Mesenteric fat pad (tissue), 1 donor: ENCODE measurements at places on chromosomes 2 and 18. TPM values are rescaled to one million over a fixed set of nuclear protein-coding genes. Genes with fewer than 3 reads are reported as not detected.

UGT1A9 gene
- not detected for total RNA-seq

LHCGR gene
- total RNA-seq = 1.7 TPM

DNA sequence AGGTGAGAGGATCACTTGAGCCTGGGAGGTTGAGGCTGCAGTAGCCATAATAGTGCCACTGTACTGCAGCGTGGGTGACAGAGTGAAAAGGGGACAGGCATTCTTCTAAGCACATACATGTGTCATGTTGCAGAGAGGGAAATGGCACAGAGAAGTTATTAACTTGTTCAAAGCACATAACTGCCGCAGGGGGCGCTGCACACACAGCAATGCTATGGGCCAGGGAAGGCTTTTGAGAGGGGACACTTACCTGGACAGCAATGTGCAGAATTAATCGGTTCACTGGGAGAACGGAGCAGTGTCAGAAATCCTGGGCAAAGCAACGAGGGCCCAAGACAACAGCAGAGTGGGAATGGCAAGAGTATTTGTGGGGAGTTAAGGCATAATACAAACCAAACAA is 2.4 kb downstream of the SCYGR8 start:
- peak; percentile 51 for DNase-seq

GRCh38 chr2:213021971-213022899 is 129.2 kb downstream of the IKZF2 start:
- no peak for DNase-seq

- DNase-seq = no peak
These were observed 1802.7 kb downstream of the SUCLG1 start for GRCh38 chr2:82656420-82656819.

DNA sequence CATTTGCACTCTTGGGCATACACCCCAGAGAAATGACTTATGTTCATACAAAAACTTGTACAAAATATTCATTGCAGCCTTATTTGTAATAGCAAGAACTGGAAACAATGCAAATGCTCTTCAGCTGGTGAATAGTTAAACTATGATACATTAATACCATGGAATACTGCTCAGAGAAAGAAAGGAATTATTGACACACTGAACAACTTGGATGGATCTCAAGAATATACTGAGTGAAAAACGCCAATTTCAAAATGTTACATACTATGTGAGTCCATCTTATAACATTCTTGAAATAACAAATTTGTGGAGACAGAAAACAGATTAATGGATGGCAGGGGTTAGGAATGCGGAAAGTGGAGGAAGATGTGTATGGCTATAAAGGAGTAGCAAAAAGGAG is 17.2 kb downstream of the LNPK start:
- DNase-seq = no peak

GRCh38 chr2:201909961-201910361 is 103.6 kb downstream of the CDK15 start:
- no peak for DNase-seq

DNA sequence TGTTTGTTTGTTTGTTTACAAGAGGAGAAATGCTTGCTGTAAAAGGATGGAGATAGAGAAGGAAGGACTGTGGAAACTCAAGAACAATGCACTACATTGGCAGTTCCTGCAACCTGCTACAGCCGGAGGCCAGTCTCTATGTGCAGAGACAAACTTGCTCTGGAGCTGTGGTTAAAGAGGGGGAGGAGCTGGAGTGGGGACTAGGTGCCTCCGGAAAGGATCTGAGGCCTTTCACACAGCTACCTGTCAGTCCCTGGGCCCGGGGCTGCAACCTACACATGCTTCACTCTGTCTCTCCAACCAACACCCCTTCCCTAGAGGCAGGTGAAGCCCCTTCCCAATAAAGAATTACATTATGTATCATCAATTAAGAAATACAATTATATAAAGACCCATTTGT is 1234.0 kb upstream of the ZEB2 start:
- DNase-seq = no peak

DNA sequence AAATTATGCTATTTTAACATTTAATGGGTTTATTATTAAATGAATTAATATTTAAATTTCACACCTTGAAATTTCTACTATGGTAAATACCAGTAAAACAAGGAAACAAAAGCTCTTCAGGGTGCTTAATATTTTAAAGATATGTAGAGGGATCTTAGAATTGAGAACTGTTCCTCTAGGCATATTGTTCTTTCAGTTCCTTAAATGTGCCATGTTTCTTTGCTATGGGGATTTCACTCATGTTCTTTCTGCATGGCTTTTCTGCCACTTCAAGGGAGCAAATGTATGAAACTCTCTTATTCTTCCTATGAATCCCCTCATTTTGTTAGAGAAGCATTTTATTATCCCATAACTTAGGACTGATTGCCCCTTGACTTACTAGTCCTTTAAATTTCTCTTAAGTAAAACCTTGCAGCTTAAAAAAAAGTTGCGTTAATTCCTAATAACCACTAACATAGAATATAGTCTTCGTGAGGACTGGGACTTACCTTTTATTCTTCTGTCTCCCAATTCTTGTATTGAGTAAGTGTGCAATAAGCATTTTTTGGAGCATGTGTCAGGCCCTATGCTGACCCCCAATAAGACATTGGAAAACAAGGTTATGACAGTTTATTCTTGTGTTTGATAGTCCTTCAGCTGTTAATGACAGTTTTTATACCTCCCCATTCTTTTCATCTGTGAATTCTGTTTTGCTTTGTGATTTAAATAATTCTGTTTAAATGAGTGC is 95.7 kb downstream of the BIRC6 start:
- DNase-seq = no peak

GRCh38 chr2:167126165-167126564 is 237.9 kb downstream of the XIRP2 start:
- no peak for DNase-seq

DNA sequence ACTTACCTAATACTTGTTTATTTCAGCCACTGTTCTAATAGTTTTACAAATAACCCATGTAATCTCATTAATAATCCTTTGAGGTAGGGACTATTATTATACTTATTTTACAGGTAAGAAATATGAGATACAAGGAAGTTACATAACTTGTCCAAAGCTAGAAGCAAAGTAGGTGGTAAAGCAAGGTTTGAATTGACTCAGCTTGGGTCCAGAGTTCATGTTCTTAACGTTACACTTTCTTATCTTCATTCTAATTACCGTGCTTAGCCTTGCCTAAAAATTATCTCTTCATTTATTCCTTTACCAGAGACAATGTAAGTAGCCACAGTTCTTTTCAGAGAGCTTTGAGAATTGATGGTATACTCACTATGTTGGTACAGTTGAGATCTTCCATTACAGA is 743.6 kb downstream of the KCNJ3 start:
- no peak for DNase-seq

SMAD2 gene
- total RNA-seq = 130 TPM

- DNase-seq = no peak
These were observed 68.6 kb upstream of the LHCGR start for GRCh38 chr2:48824116-48824515.

CHRND gene
- total RNA-seq = not detected

GRCh38 chr2:37833423-37833822 is 91.7 kb upstream of the RMDN2 start:
- DNase-seq = no peak

DNA sequence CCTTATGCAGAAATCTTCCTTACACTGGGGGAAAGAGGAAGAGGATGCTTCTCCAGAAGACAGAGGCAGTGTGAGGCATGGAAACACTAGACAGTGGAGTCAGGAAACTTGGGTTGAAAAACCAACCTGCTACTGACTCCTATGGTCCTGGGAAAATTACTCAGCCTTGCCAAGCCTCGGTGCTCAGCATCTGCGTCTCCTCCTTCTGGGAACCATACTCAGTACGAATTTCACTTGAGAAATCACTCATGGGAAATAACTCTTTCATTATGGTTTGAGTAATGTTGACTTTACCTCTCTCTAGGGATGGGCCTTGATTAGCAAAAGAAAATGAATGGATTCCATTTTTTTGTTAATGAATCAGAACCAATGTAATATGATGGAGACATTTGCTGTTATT is 96.5 kb downstream of the KCNE4 start:
- DNase-seq = no peak

- no peak for DNase-seq
These were observed 4.9 kb downstream of the MAP3K2 start for GRCh38 chr2:127382831-127383230.

DNA sequence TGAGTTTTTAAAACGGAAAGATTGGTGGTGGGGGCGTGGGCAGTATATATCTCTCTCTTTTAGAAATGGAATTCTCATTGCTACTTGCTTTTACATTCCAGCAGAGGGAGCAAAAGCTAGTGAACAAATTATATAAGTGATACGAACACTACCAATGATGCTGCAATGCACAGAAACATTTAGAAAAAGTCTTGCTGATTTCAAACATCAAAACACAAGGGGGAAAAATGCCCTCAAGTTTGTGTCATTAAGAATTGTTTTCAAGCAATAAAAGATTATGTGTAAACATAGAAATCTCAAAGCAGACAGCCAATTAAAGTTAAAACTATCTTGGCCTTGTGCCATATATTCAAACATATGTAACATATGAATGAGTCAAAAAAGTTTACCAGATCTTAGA is 296.3 kb upstream of the KCNJ3 start:
- no peak for DNase-seq

DNA sequence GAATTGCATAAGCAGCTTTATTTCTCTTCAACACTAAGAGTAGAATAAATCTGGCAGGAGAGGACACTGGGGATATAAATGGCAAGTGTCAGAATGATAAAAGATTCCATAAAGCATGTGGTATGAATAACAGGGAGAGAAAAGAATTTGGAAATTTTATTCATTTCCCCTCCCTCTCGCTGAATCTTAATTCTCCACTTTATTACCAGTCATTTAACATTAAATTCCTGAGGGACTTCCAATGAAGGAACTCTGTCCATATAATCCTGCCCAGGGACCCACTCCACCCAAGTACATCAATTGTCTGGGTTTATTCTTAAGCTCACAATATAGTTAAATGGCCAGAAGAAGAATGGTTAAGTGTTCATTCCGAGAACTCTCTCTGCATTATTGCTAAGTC is 197.7 kb upstream of the MGAT5 start:
- no peak for DNase-seq

DNA sequence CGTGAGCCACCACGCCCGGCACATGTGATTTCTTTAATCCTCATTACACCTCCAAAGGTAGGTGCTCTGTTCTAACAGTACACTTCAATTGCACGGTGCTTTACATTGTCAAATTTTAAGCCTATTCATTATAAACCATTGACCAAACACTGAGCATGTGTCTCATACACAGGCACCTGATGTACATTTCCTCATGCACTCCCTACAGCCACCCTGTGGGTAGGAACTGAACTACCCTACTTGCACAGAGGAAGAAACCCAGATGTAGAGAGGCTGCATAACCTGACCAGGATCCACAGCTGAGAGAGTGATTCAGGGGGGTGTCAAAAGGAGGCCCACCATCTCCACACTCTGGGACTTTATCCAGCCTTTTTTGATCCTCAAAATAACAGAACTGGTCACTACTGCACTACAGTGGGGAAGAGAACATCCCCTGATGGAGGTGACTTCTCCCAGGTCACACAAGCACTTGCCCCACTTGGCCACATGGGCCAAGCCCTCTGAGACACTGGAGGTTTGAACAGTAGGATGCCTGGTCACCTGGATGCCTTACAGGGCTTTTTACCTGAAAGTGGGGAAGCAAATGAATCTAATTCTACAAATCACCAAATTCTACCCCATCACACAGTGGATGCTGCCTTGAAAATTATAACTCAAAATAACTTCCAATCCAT is 6.9 kb upstream of the DPYSL5 start:
- DNase-seq = no peak

DNA sequence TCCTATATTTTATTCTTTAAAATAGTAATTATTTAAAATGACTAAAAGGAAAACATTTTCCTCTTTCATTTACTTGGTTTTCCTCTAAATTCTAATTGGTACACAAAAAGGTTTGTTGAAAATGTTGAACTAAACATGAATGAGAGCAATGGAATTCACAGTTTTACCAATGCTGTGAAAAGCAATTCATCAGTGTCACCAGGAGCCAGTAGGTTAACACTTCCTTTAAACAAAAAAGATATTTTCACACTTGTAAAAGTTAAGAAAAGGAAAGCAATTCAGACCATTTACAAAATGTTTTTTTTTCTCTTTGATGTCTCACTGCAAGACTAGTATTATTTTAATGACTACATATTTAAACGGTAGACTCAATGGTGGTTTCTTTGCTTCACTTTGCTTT is 341.6 kb downstream of the RIT2 start:
- DNase-seq = no peak

DNA sequence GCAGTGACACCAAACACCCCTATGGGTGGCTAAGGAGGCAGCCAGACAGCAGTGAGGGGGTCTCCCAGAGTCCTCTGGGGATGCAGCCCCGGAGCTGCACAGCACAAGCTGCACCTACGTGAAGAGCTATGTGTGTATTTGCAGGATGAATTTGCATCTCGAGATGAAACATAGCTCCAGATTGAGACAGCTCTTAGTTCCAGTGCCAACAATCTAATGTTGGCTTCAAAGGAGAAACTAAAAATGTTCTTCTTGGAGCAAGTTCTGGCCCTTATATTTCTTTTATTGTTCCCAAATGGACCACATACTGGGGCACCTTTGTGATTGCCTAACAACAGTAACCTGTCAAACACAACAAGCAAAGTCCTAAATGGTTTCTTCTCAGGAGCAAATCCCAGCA is 233.9 kb downstream of the SLC4A3 start:
- no peak for DNase-seq

DNA sequence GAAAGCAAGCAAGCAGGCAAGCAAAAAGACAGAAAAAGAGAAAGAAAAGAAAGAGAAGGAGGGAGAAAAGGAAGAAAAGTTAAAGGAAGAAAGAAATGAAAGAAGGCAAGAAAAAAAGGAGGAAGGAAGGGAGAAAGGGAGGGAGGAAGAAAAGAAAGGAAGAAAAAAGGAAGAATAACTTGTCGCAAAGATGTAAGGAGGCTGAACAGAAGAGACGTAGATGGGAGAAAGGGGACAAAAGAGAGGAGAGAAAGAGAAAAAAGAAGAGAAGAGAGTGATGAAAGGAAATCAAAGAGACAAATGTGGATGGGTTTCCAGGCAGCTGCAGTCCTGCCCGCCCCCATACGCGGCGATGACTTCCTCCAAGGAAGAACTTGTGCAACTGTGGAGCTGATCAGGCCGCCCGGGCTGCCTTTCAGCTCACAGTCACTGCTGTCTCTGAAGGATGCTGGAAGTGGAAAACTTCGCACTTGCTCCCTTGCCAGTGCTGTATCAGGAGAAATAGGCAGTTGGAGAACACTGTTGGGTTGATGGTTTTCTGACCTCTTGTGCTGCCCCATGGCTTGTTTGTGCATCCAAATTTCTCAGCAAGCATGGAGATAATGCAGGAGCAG is 52.9 kb downstream of the TRIB2 start:
- no peak for DNase-seq

TP53I3 gene
- 12.0 TPM for total RNA-seq
